DMS79 (cell line): ENCODE measurements at places on chromosomes 2 and 18.
A peak's percentile ranks its signal among the peaks of the same experiment; 100 is the strongest.

GRCh38 chr18:76633588-76634269 lies 138.7 kb upstream of the ZNF516 start:
- DNase-seq, result no peak

DNA sequence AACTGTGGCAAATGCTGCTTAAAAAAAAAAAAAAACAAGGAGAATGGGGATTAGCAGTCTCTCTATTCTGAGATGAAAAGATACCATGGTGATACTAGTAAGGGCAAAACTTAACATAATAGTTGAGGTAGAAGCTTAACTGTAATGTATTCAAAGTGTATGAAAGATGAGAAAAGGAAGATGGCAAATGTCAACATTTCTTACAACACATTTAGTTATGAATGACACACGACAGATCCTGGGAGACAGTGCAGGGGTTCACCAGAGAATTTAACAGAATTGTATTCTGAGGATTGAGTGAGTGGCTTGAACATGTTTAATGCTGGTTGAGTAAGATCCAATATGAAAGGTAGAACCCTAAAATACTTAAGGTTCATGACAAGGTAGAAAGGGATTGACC lies 52.7 kb downstream of the CUL3 start:
- no peak for DNase-seq

GRCh38 chr18:64276311-64277090 lies 127.6 kb upstream of the LINC00305 start:
- DNase-seq, result no peak

- no peak for DNase-seq
Observed at GRCh38 chr2:168216351-168217005, 30.9 kb downstream of the STK39 start.

GRCh38 chr2:241070811-241071676 lies 31.0 kb downstream of the MTERF4 start:
- no peak for DNase-seq

DNA sequence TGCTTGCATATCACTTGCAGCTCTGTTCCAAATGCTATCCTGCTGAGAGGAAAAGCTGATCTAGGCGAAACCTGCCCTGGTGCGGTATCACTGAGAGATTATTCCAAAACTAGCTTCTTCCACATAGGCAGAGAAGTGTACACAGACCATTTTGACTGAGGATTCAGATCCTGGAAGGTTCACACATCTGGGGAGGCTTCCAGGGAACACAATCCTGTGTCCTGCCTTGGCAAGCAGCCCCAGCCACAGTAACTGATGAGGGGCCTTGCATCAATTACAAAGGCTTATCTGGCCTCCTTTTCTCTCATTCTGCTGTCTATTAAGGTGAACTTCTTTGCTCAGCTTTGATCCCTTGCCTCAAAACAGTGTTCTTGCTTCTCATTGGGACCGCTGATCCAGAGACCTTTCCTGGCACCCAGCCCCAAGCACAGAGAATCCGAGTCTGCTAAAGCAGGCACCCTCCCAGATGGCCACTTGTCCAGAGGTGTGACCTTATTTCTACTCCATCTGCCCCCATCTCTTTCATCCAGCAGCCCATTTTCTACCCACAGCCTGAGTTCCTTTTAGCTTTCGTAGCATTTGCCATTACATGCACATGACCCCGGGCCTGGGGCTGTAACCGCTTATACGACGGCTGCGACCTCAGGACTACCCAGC lies 52.3 kb upstream of the ZFP36L2 start:
- no peak for DNase-seq

DNA sequence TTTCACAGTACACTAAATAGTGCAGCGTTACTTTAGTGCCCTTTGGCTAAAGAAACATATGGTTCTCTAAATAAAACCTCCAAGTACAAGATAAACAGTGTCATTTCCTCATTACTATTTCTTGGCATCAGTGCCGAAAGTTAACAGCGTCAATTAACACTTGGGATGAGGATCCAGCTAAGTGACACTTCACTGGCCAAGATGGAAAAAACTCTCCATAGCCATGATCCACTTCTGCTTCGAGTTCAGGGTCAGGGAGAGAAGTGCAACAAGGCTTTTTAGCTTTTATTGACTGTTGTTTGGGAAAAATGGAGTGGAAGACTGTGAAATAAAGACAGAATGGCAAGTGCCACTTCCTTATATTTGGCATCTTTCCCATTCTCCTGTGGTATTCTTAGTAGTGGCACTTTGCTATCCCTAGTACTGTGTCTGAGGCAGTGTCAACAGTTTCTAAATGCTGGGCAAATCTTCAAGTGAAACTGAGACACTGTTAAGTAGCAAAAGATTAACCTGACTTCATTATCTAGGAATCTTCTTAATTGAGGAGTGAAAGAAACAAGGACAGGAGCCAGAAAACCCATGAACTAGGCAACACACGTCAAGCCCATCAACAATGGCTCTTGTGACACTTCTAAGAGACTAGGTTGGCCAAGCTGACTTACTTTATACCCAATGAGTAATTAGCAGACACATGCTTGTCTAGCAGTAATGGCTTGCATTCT lies 222.5 kb upstream of the SESTD1 start:
- DNase-seq, result peak; percentile 98

- DNase-seq, result no peak
Observed at GRCh38 chr2:68756178-68756577, 21.6 kb downstream of the ARHGAP25 start.

- DNase-seq, result no peak
Observed at GRCh38 chr2:182541268-182541667, 114.4 kb upstream of the PDE1A start.

DNA sequence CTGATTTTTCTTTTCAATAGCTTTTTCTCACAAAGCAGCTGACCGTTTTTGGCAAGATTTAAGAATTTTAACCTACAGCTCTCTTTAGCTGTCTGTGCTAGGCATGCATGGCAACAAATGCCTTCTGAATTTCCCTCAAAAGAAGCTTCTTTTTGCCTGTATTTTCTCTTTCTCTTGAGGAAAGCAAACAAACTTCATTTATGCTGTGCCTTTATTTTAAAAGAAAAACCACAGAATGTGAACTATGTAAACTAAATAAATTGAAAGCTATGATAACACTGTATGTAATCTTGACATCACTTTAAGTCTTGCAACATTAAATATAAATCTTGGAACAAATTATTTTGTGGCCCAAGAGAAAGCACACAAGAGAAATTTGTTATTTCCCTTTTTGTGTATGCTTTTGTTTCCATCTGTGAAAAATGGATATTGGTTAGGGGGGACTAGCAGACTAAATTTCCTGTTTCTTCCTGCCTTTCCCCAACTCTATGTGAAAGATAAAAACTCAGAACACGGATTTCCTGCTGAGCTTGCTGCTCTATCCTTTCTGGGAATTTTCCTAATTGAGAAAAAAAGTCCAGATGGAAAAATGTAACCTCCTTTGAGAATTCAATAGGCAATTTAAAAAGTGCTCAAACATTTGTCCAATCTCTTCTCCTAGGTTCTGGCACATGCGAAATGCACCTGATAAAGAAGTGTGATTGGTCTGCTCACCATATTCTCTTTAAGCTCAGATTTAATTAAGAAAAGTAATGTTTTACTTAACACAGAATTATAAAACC lies 20.9 kb upstream of the TFPI start:
- no peak for DNase-seq

DNA sequence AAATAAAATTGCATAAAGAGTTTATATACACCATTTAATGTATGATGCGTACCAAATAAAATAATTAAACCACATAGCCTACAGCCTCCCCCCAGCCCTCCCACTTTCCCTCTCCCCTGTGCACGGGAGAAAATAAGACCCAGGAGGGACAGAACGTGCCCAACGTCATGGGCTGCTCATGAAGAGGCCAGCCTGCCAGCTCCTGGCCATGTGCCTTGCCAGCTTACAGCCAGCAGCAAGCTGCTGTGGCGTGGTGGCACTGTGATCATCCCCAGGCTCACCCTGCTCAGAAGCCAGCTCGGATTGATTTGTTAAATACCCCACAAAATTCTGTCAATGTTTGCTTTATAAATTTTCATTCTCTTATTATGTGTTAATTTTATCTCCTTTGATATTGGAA lies 7.6 kb downstream of the GPR148 start:
- DNase-seq, result no peak

- DNase-seq, result no peak
Observed at GRCh38 chr2:190838492-190838910, 42.1 kb upstream of the GLS start.

GRCh38 chr2:96325041-96325883 lies at the start of gene ITPRIPL1:
ITPRIPL1 (plus strand) TSS chr2:96325317; CDS start chr2:96325840, 523 bp downstream.
- DNase-seq, result no peak

GRCh38 chr2:15941481-15941850 lies 1.1 kb downstream of the MYCN start:
- peak; percentile 14 for DNase-seq

- no peak for DNase-seq
Observed at GRCh38 chr2:226118471-226119429, 680.9 kb downstream of the IRS1 start.

DNA sequence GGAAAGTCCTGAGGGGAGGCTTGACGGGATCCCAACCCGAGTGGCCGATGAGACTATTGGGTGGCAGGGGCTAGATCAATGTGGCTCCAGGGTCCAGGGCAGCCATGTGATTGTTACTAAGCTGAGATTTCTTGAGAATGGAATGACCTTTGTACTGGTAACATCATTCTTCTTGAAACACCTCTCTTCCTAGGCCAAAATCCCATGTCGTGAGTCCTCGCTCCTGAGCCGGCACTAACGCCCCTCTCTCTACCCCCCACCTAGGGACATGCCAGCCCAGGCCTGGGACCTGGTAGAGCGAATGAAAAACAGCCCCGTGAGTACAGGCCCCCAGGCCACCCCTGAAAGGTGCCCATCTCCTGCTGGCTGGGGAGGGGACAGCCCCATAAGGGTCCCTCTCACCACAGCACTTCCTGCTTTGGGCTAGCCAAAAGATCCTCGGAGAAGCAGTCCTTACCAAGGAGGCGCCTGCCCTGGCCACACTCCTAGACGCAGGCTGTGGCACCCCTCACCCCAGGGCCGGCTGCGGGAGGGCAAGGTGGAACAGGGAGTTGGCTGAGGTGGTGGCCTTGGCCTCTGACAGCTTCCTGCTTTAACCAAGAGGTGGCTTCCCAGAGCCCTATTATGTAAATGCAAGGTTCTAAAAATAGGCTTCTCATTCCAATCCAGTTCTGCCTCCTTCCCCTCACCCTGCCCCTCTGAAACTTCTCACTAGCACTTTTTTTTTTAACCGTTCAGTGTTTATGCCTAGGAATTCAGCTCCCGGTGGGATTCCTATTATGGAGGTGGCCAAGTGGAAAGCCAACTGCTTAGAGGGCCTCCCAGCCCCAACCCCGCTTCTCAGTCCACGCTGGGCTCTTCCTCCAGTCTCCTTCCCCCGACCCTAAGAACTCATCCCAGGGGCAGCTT lies 126.6 kb upstream of the PPP1CB start:
- DNase-seq, result no peak

DNA sequence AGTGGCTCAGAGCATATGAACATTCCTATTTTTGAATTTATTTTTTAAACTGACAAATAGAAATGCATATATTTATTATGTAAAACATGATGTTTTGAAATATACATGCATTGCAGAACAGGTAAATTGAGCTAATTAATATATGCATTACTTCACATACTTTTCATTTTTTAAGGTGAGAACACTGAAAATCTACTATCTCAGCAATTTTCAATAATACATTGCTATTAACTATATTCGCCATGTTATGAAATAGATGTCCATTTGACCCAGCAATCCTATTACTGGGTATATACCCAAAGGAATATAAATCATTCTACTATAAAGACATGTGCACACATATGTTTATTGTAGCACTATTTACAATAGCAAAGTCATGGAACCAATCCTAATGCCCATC lies 717.7 kb upstream of the PIK3C3 start:
- DNase-seq, result no peak

- DNase-seq, result no peak
Observed at GRCh38 chr18:55763298-55763697, 175.3 kb upstream of the TCF4 start.

- DNase-seq, result no peak
Observed at GRCh38 chr2:199883474-199884212, 27.4 kb upstream of the C2orf69 start.

DNA sequence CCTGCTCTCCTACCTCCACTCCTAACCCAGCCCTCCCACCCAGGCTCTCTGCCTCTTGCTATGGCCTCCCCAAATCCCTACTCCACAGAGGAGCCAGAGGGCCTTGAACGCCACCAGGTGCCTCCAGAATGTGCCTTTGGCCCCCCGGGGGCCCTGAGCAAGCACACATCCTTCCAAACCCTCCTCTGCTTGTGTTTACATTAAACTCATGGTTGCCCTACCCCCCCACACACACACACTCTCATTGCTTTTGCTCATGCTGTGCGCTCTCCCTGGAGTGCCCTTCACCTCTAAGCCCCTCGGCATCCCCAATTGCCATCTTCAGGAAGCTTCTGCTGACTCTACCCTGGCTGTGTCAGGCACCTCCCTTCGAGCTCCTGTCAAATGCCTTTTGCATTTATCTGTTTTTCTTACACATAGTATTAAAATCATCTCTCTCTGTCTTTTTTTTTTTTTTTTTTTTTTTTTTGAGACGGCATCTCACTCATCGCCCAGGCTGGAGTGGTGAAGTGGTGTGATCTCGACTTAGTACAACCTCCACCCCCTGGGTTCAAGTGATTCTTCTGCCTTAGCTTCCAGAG lies 16.3 kb upstream of the TET3 start:
- DNase-seq, result no peak

- DNase-seq, result peak; percentile 85
Observed at GRCh38 chr2:175804122-175804521, 197.9 kb downstream of the LNPK start.

DNA sequence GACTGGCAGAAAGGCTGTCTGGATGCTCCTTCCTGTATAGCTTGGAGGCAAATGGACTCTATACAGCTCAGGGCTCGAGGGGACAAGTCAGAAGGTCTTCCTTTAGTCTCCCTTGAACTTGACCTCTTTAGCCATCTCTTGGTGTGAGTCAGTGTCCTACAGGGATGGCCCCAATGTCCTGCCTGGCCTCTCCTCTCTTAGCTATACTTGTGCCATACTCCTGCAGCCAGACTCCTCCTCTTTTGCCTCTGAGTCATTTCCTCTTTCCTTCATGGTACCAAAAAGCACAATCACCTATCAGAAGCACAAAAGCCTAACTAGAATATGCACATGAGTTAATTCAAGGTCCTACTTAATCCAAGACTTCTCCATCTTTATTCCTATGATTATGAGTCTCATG lies 112.7 kb downstream of the XRCC5 start:
- no peak for DNase-seq

- no peak for DNase-seq
Observed at GRCh38 chr2:8574196-8575037, 107.4 kb upstream of the ID2 start.

DNA sequence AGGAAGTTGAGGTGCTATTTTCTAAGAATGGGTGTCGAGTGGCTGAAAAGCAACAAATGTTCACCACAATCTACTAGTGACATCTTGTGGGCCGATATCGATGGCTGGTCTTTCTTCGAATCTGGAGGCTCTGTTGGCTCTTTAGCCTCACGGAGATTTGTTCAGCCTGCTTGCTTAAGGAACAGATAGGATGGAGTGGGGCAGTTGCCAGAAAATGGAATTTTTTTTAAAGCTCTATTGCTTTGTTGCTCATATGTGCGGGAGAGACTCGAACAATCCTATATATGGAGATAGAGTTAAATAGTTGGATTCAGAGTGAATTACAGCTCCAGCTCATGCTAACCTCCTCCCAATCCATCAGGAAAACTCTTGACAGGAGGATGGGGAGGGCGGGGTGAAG lies 70.9 kb upstream of the LYPD6B start:
- DNase-seq, result no peak

- no peak for DNase-seq
Observed at GRCh38 chr2:241465543-241465942, 42.8 kb downstream of the STK25 start.
